Liver (tissue), 10 donors: ENCODE measurements at places on chromosomes 5 and 9.
A peak's percentile ranks its signal among the peaks of the same experiment; 100 is the strongest.

DNA sequence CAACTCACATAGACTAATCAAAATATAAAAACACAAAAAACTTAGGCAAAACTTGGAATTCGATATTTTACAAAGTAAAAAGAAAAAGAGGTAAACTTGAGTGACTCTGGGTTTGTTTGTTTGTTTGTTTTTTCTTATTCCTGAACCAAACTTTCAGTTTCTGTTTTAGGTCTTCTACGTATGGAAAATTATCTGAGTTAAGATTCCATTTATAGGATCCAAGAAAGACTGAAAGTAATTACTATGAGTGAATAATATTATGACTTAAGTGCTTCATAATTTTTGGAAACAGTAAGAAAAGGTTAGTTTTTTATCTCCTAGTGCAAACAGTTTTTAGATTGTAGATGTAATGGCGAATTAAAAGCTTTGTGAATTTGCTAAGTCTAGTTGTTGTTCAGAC is 13.2 kb downstream of the ST8SIA4 start:
- no peak for DNase-seq

DNA sequence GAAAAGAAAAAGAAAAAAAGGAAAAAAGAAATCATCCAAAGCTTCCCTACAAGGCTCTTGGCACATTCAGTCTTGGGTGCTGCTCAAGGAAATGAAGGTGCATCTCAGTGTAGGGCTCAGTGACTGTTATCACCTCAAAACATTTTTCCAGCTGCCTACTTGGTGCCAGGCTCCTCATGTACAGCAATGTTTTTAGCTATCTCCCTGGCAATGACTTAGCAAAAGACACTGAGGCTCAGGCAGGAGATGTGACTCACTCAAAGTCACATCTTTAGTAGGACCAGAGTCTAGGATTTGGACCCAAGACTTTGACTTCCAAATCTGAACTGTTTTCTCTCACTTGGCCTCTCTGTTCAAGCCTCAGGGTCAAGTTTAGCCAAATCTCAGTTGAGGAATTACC is 264.2 kb downstream of the CRB2 start:
- no peak for DNase-seq

DNA sequence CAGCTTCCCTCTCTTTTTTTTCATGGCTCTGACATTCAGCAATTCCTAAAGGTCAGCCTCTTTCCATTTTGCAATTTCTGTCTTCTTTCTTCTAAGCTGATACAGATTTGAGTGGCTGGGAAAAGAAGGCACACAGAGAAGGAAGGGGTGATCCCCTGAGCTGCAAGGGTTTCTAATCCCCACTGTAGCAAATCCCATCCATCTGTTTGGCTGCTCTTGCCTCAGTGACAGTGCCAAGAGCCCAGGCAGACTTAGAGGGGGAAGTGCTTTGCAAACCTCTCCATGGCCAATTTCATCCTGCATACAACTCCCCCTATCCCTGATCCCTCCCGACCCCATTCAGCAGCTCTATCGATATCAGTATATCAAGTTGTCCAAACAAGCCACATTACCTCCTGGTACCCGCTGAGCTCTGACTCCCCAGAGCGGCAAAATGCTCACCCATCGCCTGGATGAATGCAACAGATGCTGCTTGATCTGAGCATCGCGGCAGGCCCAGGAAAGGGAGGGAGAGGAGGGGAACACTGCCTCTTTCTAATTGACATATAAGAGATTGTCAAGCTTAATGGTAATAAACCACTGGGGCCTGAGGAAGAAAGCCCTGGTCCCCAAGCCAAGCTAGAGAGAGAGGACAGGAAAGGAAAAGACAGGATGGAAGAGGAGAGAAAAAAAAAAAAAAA is 268.9 kb downstream of the ASTN2 start:
- no peak for DNase-seq

- DNase-seq = no peak
These were observed 56.1 kb downstream of the CHD1 start for GRCh38 chr5:98872674-98873073.

GRCh38 chr9:123175854-123176629 is 92.3 kb downstream of the STRBP start:
- no peak for DNase-seq

GRCh38 chr9:1882711-1883403 is 132.3 kb upstream of the SMARCA2 start:
- no peak for DNase-seq

- no peak for DNase-seq
These were observed 12.8 kb upstream of the MACIR start for GRCh38 chr5:103245761-103246160.

DNA sequence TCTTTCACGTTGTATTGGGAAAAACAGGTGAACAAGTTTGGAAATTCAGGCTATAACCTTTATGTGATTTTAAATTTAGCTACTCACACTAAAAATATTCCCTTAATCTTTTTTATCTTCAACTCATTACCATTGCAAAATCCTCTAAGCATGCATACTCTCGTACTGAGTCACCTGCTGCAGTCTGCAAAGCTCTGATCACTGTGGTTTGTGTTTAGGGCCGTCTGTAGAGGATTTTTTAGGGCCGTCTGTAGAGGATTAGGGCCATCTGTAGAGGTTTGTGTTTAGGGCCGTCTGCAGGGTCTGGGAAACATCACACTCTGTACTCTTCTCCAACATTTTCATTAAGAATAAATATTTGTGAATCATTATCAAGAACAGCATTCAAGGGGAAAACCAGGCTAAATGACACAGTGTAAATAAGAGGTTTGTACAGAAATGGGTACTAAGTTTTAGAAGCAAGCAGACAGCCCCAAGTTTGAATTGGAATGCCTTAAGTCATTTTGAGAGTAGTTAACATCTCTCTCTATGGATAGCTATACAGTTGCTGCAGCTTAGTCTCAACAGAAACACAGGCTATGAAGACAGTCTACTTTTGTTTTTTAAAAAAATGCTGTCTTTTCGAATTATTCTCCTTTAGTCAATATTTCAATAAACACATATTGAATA is 155.0 kb upstream of the TSLP start:
- no peak for DNase-seq

DNA sequence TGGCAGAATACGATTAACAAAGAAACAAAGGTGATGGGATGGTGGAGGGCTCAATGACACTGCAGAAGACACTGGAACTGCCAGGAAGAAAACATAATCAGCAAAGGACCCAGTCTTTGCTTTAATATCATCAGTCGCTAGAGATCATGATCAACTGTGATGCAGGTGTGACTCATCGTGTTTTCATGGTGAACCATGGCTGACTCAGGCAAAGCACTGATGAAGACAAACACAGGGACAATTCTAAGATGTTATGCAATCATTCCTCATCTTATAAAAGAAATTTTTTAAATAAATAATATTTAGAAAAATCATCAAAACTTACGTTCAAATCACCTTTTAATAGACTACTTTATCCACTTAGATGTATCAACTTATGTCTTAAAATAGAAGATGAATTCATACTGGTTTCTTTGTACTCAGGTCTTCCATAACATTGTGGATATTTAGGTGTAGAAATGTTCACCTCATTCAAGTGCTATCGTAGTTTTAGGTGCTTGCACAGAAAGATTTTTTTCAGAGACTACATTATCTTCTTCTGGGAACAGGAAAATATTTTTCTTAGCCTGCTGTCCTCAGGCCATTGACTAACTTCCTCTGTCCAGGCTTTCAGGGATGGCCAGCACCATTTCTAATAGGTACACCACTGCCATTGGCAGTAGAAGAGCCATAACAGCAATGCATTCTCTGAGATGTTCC is 673.4 kb upstream of the MEF2C start:
- no peak for DNase-seq

DNA sequence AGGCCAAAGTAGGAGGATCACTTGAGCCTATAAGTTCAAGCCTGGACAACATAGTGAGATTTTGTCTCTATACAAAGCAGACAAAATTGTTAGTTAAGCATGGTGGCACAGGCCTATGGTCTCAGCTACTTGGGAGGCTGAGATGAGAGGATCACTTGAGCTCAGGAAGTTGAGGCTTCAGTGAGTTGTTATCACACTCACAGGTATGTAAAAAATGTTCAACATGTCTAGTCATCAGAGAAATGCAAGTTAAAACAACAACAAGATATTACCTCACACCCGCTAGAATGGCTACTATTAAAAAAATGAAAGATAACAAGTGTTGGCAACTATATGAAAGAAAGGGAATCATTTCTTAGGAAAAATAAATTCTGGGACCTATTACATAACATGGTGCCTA is 341.5 kb upstream of the ST8SIA4 start:
- DNase-seq = no peak

DNA sequence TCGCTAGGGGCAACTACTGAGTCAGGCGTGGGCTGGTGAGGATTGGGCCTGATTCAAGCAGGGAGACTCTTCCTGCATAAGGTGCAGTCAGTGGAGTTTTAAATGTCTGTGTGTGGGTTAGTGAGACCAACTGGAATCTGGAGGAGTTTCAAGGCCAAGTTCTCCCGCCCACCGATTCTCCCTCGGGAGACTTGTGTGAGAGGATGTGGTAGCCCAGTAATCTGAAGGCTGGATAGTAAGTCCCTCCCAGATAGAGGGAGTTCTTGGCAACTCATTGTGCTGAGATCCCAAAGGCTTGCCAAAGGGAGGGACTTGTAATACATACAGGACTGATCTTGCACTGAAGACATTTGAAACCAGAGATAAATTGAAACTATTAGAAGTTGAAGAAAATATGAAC is 51.8 kb downstream of the WDR36 start:
- no peak for DNase-seq

- no peak for DNase-seq
These were observed 36.7 kb upstream of the SLC2A8 start for GRCh38 chr9:127360250-127360649.

- DNase-seq = no peak
These were observed 569.5 kb upstream of the SEMA6A start for GRCh38 chr5:117144086-117144485.

- no peak for DNase-seq
These were observed 36.5 kb downstream of the ADAMTS2 start for GRCh38 chr5:179308563-179309382.

GRCh38 chr5:168659286-168659847 is 80.2 kb upstream of the PANK3 start:
- DNase-seq = no peak

GRCh38 chr9:129497813-129498450 is 123.0 kb downstream of the C9orf50 start:
- DNase-seq = no peak

DNA sequence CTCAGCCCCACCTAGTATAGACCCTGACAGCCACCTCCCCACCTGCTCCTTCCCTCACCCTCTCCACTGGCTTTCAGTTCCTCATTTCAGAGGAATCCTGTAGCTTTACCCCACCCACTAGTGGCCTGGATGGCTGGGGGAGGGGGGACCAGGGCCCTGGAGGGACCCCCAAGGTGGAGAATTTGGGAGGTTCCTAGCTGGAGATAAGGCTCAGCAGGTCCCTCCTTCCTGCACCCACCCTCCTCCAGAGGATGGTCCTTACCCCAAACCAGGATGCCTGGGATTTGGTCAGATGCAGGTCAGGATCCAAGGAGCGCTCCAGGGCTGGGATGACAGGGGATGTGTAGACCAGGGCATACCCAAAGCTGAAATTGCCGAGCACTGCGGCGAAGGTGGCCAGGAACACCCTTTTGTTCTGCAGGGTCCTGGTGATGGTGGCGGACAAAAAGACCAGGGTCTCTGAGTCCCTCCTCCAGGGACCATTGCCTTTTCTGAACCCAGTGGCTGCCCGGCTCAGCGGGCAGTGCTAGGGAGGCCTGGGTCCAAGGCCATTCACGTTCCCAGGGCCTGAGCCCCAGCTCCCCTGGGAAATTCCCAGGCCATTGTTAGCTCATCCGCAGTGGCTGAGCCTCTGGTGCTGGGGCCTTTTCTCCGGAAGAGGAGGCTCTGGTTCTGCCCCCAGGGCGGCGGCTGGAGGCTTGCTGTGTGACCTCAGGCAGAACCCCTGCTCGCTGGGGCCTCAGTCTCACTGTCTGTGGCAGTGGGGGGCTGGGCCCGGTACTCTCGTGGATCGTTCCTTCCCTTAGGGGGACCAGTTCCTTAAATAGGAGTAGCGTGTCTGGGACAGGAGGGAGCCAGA is 678 bp downstream of the SLC2A6 start:
- DNase-seq = no peak

- no peak for DNase-seq
These were observed 318.3 kb upstream of the PTGER4 start for GRCh38 chr5:40361378-40361777.

- no peak for DNase-seq
These were observed 189.2 kb upstream of the DMAC1 start for GRCh38 chr9:7988644-7989280.

GRCh38 chr9:109560470-109561132 is 62.5 kb upstream of the PTPN3 start:
- no peak for DNase-seq

DNA sequence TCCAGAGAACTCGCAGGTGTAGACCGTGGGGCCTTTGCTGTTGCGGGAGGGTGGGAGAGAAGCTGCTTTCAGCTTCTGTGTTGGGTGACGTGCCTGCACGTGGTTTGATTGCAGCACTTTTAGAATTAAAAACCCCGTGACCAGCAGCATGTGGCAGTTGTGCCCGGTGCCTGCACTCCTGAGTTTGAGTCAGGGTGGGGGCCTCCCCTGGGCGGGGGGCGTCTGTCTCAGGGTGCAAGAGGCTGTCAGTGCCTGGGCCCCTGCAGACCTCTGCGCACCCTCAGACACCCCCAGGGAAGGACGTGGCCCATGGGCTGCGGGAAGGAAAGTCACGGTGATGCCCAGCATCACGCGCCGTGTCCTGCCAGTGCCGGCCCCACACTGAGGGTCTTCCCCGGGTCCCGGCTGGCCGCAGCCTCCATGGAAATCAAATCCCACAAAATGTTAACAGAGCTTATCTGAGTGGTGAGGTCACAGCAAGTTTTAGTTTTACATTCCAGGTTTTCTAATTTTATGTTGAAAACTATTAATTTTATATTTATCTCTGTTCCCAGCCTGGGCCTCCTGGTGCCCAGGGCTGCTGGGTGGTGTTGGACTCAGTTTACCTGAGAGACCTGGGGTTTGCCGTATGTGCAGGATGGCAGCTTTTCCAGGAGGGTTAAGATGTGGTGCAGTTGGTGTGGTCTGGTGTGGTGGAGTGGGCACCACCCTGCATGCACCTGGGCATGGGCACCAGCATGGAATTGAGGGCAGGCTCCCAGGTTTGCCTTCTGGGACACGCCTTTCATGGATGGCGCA is 33.3 kb downstream of the AHRR start:
- no peak for DNase-seq

GRCh38 chr9:122374885-122375420 is 4.1 kb downstream of the PTGS1 start:
- peak; percentile 64 for DNase-seq

GRCh38 chr9:91557327-91557726 is 133.7 kb upstream of the NFIL3 start:
- DNase-seq = no peak
